ENCODE measurements at places on chromosomes 5 and 9. TPM values are rescaled to one million over a fixed set of nuclear protein-coding genes. Genes with fewer than 3 reads are reported as not detected.

DNA sequence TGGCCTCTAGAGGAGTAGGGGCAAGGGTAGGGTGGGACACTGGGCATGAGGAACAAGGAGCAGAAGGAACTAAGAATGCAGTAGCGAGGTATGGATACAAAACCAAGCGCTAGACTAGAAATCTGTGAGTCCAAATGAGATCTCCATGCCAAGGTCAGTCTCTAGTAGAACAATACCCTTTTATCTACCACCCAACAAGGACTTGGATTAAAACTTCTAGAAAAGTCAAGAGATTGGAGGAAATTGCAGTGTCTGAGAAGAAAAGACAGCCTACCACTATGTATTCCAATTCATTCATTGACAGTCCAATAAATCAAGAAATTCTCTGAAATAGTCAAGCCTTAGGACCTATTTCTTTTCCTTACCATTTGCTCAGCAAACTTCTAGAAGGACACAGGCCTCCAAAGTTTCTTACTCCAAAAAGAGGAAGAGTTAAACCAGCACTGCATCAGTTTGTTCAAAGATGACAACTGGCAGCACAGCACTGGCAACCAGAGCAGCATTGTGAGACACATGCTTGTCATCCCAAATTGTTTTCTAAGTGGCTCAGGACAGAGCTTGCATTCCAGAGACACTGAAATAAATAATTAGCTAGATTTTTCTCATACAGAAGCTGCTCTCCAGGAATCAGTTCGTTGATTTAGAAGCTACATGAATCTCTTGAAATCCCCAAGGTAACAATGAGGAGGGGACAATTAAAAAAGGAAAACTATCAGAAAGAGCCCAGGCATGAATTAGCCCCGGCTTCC lies 22.6 kb downstream of the ABCA1 start:
- no peak for DNase-seq

GRCh38 chr5:19554524-19554923 lies 433.5 kb downstream of the CDH18 start:
- no peak for DNase-seq

- no peak for DNase-seq
Measured at GRCh38 chr9:123742009-123742767, 187.7 kb downstream of the DENND1A start.

- DNase-seq = no peak
Measured at GRCh38 chr5:1119312-1119831, 7.5 kb upstream of the SLC12A7 start.

PCDHAC1 gene
- total RNA-seq = 0.61 TPM

ENTPD8 gene
- not detected for total RNA-seq
